Suppressor macrophage (primary cell): ENCODE measurements at places on chromosomes 1 and 21.

DNA sequence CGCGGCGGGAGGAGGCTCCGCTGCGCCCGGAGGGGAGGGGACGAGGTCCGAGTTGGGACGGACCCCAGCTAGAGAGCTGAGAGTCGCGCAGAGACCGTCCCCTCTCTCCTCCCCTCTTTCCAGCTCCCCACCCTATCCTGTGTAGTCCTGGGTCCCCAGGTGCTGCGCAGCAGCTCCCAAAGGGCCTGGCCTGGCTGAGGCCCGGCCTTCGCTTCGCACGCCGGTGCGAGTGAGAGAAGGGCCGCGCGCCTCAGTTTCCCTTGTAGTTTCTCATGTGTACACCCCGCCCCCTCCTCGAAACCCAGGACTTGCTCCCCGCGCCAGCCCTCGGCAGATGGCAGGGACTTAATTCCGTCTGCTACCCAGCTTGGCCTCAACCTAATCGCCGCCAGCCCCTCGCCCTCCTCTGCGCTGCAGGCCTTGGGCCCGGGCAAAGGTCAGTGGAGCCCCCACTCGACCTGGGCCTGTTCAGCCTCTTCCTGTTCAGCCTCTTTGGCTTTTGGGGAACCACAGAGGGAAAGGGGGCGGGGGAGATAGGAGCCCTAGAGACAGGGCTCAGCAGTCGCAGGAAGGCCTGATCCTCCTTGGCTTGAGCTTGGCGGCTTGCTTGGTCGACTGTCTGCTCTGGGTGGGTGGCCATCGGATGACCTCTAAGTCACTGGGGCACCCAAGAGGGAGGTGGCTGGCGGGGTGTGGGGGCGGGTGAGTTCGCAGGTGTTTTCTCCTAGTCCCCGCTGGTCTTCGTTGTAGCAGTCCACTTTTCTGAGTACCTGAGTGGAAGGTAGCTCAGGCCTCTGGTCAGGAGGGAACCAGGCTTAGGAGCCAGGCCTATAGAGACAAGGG is 1.0 kb downstream of the ZNF687 start:
- DNase-seq = peak; percentile 66

- no peak for DNase-seq
These were observed 226.1 kb downstream of the ASTN1 start for GRCh38 chr1:176938375-176938774.

GRCh38 chr21:34307991-34308532 is 55.7 kb upstream of the KCNE2 start:
- no peak for DNase-seq

GRCh38 chr1:155206891-155207805 is 549 bp downstream of the THBS3 start:
- peak; percentile 78 for DNase-seq

DNA sequence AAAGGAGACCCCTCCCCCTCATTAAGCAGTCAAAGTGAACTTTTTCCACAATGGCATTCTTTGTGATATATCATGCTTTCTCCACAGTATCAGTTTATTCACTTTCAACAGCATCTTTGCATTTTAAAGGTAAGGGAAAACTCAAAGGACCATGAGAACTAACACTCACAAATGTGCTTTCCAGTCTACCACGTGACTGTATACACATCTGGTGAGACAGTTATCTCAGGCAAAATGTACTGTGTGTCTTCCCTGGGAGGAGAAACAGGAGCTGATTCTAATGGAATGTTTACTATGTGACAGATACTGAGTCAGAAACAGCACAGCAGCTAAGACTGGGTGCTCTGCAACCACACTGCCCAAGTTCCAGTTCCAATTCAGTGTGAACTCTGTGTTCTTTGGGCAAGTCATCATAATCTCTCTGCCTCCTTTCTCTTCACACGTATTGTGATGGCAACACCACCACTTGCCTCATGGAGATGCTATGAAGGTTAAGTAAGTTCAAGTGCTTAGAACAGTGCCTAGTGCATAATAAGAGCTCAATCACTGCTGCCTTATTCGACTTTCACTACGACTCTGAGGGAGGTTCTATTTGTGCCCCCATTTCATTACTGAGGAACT is 79.0 kb downstream of the SLC45A1 start:
- peak; percentile 33 for DNase-seq
